Central memory CD8-positive, alpha-beta T cell (primary cell): ENCODE measurements at places on chromosomes 1 and 21.

- DNase-seq = no peak
Observed at GRCh38 chr1:172380441-172381244, 39.8 kb upstream of the C1orf105 start.

DNA sequence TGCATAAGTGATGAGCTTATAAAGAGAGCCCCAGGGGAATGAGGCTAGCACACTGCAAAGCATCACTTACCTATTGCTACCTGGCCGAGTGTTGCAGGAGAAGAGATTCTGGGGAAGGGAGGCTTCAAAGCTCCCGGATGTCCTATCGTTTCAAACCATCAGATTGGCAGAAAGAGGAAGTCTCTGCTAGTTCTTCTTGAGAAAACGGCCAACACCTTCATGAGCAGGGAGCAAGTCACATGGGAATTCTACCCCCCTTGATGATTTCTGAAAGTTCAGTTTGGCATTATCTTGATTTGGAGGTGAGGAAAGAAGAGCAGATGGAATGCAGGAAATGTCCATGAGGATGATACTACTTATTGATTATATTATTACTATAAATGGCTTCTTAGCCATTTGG is 16.2 kb downstream of the SYF2 start:
- DNase-seq = no peak

GRCh38 chr1:41492341-41492848 is 7.9 kb upstream of the EDN2 start:
- no peak for DNase-seq

DNA sequence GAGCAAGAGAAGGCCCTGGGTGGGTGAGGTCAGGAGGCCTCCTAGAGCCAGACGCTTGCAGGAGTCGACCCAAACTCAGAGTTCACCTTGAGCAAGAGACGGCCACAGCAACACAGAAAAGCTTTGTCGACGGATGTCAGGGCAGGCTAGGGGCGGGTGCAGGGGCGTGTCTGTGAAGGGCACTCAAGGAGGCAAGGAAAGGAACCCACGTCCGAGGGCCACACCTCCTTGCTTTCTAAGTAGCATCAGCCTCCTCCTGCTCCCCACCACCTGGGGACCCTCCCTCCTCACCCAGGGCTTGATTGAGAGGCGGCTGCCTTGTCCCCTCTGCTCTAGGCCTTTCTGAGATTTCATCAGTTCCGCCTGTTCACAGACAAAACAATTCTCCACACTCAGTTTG is 92.1 kb downstream of the OMA1 start:
- DNase-seq = no peak

DNA sequence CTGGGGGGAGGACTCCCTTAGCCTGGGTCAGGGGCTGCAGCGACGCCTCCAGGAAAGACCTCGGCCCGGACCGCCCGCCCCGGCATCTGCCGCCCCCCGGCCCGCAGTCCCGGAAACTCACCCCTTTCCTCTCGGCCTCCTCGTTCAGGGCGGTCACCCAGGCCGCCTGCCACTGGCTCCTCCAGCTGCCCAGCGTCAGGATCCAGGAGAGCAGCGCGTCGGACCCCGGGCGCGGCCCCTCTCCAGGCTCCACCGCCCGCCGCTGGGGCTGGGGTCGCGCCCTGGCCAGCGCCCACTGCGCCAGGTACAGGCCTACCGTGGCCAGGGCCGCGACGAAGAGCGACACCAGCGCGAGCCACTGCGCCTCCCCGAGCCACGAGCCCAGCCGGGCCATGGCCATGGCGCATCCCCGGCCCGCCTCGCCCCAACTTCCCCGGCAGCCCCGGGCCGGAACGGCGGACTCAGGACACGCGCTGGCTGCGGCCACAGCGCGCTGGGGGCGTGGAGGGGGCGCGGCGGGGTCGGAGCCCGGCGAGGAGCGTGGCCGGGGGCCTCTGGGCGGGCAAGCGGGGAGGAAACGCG is 478 bp downstream of the C2CD2 start:
- DNase-seq = no peak

GRCh38 chr1:172109359-172109758 is 268.1 kb downstream of the DNM3 start:
- DNase-seq = no peak

GRCh38 chr21:23936224-23936623 is 1671.1 kb downstream of the MRPL39 start:
- no peak for DNase-seq

DNA sequence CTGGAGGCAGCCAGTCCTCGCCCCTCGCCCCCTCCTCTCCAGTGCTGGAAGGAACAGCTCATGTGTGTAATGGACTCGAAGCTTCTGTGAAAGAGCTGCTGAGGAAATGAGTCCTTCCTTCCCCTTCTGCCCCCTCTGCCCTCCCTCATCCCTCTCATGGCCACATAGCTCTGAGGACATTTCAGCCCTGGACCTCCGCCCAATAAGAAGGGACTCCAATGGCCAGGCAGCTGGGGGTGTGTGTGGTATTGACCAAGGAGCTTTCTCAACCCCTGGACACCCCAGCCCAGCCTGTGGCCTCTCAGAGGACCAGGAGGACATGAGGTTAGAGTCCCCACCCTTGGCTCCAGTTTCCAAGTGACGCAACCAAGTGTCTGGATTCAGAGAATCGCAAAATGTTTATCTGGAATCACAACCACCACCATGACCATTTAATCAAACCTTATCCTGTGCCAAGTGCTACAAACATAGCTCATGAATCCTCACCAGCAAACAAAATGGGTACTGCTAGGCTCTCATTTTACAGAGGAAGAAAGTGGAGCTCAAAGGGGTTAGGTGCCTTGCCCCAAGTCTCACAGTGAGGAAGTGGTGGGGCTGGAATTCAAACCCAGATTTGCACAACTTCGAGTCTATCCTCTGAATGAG is 47.8 kb upstream of the ECE1 start:
- DNase-seq = no peak

DNA sequence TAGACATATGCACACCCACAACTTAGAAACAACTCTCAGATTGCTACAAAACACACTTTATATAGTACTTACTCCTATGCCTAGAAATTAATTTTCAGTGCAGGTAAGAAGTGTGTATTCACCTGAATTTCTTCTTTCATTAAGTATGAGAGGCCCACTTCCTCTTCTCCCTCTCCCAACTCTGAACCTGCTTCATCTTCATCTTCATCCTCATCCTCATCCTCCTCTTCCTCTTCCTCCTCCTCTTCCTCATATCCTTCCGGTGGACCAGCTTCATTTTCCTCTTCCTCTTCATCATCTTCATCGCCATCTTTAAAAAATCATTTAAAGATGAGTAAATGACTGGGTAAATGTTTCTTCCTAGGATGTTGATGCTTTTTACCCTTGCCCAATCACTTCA is 9.4 kb downstream of the ANP32E start:
- DNase-seq = no peak

- no peak for DNase-seq
Observed at GRCh38 chr1:153525088-153525728, 10.6 kb downstream of the S100A6 start.

DNA sequence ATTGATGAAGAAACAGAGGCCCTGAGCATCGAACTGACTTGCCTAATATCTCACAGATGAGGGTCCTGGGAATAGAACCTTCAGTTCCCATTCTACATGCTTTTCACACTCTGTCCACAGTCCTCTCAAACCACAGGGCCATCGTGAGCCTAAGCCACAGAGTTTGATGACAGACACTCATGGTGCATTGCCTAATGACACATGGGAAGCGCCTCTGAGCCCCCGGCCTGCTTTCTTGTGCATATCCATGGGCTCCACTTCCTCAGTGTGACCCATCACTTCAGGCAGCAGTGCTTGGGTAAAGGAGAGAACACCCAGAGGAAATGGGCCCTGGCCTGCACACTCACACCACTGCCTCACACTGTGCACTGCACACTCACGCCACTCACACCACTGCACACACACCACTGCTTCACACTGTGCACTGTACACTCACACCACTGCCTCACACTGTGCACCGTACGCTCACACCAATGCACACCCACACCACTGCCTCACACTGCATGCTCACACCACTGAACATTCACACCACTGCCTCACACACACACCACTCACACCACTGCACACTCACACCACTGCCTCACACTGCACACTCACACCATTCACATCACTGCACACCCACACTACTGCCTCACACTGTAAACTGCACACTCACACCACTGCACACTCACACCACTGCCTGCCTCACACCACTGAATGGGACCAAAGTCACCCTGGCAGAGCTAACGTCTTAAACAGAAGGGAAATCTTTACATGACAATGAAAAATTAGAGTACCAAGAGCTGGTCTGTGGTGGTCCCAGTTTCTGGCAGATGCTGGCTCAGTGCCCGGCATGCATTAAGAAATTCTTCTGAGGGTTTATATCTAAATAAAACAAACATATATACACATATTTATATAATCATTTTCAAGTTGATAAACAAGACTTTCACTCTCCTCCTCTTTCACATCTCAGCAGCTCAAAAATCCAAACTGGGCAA is 53.0 kb downstream of the KANK4 start:
- DNase-seq = no peak

DNA sequence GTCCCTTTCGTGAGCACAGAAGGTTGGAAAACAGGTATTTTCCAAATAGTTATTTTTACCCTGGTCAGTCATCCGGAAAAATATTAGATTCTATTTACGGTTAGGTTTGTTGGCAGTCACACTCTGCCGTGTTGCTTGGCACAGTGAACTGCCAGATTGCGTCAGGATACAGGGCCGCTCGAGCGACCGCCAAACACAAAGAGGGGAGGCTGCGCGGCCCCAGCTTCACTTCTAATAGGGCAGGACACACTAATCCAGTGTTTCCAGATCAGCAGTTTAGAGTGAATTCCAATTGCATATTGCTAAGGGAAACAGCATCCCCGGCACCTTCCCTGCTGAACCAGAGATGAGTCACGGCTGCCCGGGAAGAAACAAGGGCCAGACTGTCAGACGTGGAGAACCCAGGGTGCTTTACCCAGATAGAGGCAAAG is 22.9 kb downstream of the UMODL1 start:
- DNase-seq = no peak

GRCh38 chr21:22871692-22872091 is 1873.5 kb downstream of the NCAM2 start:
- no peak for DNase-seq

GRCh38 chr1:14168326-14169063 is 430.0 kb upstream of the KAZN start:
- DNase-seq = no peak

GRCh38 chr1:64572222-64572900 is 102.4 kb downstream of the CACHD1 start:
- no peak for DNase-seq

GRCh38 chr1:243946946-243947345 is 96.9 kb upstream of the AKT3 start:
- DNase-seq = no peak
